Activated naive CD4-positive, alpha-beta T cell treated with anti-CD3 and anti-CD28 coated beads, Interleukin-2, amount 10 ng/mL, durations not matched to agents 7 days and 5 days (primary cell): ENCODE measurements at places on chromosomes 3 and 15.

DNA sequence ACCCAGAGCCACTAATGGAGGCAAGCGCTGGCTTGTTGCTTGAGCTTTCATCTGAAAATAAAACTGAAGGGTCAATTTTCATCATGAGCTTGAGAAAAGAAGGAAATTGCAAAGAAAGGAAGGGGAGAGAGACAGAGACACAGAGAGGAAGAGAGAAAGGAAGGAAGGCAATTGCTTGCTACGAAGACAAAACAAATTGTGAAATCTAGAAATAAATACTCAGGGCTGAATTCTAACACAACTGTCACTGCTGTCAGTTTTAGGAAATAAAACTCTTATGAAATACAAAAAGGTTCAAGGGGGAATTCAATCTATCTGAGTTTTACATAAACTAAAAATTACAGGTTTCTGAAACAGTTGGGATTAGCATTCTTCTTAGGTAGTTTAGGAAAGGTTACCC lies 36.7 kb downstream of the FOXP1 start:
- no peak for DNase-seq

DNA sequence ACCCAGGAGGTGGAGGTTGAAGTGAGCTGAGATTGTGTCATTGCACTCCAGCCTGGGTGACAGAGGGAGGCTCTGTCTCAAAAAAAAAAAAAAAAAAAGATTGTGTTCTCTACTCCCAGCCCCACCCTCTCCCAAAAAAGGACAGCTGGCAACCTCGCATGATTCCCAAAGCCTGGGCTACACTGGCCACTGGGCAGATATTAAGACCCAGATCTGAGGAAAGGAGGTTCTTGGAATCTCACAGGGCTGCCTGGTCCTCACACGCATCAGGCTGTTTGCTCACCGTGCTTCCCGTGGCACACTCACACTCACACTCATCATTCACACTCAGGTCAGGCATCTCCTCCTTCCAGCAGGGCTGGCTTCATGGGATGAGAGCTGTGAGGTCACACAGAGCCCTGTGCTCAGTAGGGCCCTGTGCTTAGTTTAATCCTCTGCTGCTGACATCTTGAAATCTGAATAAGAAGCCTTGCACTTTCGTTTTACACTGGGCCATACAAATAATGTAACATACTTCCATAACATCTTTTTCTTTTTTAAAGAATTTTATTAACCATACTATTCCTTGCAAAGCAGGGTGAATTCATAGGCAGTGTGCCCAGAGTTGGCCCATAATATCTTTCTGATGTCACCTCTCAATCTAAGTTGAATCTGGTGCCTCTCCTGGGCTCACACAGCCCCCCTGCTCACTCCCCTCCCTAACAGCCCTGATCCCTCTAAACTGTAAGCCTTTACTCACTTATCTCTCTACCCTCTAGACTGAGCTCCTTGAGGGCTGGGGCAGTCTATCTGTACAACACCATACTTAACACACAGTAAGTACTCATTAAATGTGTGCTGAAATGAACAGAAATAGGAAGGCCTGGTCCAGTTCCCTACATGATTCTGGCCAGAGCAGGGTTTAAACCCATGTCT lies 50.2 kb upstream of the C15orf39 start:
- DNase-seq: no peak

DNA sequence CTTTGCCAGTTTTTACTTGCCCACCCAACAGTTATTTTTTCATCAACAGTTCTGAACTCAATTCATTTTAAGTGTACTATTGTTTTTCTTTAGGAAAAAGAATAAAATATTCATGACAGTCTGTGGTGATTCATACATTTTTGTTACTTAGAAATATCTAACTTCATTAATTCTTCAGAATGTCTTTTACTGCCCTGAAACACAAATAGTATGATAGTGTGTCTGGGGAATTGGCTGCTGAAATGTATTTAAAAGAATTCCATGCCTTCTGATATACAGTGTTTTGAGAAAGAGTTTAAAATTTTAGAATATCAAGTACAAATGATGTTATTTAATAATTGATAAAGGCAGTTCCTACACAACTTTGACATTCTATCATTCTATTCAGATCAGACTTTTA lies 854.1 kb downstream of the NAALADL2 start:
- DNase-seq: no peak

GRCh38 chr3:112003321-112004080 lies 4.8 kb downstream of the TAGLN3 start:
- DNase-seq: no peak

DNA sequence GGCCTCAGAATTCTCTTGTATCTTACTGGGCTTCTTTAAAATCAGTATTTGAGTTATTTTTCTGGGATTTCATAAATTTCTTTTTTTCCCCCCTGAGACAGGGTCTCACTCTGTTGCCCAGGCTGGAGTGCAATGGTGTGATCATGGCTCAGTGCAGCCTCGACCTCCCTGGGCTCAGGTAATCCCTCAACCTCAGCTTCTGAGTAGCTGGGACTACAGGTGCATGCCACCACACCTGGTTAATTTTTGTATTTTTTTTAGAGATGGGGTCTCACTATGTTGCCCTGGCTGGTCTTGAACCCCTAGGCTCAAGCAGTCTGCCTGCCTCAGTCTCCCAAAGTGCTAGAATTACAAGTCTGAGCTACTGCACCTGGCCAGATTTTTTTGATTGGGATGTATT lies 43.5 kb downstream of the NCK1 start:
- no peak for DNase-seq

GRCh38 chr15:75232826-75233503 lies 25.2 kb upstream of the GOLGA6C start:
- no peak for DNase-seq

GRCh38 chr15:76107169-76107568 lies 47.4 kb downstream of the TMEM266 start:
- no peak for DNase-seq

DNA sequence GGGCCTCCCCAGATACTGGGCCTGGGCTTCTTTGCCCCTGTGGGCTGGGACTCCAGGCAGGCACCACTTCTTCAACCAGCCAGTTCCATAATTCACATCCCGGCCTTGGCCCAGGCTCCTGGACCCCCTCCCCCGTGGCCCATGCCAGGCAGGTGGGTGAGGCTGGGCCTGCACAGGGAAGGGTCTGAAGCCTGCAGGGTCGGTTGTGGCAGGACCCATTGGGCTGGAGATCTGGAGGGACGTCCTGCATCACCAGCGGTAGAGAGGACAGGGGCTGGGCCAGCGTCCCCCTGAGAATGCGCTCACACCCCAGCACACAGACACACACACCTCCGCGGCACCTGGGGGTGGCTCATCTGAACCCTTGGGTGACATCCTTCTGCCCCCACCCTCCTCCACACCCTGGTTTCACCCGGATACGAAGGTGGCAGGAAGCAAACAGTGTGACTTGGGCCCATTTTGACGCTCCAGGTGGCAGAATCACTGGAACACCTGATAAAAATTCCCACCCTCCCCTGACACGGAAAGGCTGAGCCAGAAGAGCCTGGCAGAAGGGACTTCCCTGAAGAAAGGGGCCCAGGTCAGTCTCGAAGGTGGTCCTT lies 15.4 kb downstream of the ZDHHC19 start:
- no peak for DNase-seq

DNA sequence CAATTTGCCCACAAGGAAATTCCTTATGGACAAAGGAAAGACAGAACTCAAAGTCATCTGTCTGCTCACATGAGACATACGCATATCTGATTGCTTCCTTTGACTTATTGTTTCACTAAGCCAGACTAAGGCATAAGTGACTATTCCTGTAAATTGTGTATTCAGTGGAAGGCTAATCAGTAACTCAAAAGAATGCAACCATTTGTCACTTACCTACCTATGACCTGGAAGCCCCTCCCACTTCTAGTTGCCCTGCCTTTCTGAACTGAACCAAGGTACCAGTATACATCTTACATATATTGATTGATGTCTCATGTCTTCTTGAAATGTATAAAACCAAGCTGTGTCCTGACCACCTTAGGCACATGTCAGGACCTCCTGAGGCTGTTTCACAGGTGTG lies 53.5 kb upstream of the PROK2 start:
- DNase-seq: no peak

- DNase-seq: no peak
These were observed 13.1 kb downstream of the MTMR10 start for GRCh38 chr15:30978328-30978727.

DNA sequence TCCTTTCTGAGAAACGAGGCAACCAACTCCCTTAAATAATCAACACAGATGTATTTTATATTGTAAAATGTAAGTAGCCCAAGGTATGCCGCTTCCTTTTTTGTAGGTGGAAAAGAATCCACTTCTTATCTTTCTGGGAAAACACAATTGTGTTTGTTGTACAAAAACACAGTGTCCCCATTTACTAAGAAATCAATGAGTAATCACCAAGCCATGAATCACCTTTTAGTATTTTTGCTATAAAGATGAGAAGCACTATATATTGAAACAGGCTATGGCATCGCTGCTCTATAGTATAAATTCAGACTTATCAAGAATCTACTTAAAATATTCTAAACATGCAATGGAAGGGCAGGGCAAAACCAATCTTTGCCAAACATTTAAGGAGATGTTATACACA lies 104.0 kb downstream of the TNIK start:
- no peak for DNase-seq

GRCh38 chr3:143209715-143210059 lies 90.1 kb downstream of the CHST2 start:
- no peak for DNase-seq

DNA sequence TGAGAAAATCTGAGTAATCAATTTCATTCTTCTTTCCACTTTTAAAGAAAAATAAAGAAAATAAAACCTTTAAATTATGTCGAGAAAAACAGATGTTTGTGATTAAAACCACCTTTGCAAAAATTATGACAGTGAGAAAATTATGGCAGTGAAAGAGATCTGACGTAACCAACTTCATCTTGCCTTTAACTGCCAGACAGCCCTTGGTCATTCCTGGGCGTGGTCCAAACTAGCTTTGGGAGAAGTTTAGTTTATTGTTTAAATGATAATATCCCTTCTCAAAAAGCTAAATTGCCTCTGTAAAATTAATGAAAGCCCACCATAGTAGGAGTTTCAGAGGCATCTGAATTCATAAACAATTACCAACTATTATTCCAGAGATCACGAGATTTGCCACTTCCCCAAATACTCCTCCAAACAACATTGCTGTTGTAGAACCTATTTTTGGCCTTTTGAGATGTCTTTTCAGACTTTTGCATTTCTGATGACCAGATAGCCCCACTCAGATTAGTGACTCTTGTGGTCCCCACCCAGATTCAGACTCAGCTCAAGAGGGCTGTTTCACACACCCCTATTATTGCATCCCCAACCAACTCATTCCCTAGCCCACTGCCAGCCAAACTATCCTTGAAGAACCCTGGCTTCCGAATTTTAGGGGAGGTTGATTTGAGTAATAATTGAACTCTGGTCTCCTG lies 664.4 kb upstream of the CBLB start:
- no peak for DNase-seq

DNA sequence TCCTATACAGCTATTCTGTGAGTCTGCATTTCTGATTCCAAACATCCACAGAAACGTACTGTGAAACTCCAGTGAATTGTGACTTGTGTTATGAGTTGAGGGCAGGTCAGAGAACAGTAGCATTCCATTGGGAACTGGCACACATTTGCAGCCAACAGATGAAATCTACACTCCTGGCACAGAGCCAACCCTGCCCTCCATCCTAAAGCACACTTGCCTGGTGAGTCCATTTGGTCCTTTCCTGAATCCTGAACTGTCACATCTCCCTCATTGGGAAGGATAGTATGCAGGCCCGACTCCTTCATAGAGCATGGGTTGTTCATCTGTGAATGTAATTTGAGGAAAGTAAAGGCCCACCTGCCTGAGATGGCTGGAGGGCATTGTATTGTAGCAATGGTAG lies 314.3 kb upstream of the RASGRP1 start:
- DNase-seq: no peak

- DNase-seq: no peak
These were observed 30.6 kb upstream of the RASA2 start for GRCh38 chr3:141456301-141456625.

- no peak for DNase-seq
These were observed 73.7 kb upstream of the ZPLD1 start for GRCh38 chr3:102361101-102361500.

- no peak for DNase-seq
These were observed 84.2 kb downstream of the OSBPL10 start for GRCh38 chr3:31896648-31897433.

- no peak for DNase-seq
These were observed 132.1 kb upstream of the WNT5A start for GRCh38 chr3:55619046-55619808.

- no peak for DNase-seq
These were observed 637.7 kb upstream of the TBL1XR1 start for GRCh38 chr3:177835008-177835407.

GRCh38 chr15:69265347-69265955 lies 33.3 kb upstream of the PAQR5 start:
- DNase-seq: no peak

GRCh38 chr15:96349857-96350720 lies 19.6 kb downstream of the NR2F2 start:
- no peak for DNase-seq

- DNase-seq: no peak
These were observed 3.0 kb downstream of the SEC13 start for GRCh38 chr3:10317961-10318350.

DNA sequence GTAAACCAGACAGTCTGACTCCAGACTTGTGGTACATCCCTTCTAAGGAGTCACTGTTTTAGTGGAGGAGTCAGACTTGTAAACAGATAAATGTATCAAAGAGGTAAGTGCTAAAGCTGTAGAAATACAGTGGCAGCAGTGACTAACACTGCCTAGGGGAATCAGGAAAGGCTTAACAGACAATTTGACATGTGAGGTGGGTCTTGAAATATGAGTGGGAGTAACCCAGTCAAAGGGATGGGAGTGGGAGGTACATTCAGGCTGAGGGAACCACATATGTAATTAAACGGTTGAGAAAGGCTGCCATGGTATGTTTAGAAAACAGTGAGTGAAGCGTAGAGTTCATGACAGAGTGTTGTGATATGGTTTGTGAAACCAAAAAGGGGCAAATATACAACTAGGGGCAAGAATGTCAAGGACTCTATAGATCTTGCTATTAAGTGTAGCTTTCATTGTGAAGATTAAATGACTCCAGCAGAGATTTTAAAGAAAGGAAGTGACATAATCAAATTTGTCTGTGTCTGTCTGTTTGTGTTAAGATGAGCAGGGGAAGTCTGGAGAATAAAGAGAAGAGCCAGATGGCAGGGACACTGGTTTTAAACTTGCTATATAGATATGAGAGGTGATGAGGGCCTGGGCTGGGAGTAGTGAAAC lies 11.2 kb upstream of the ALCAM start:
- no peak for DNase-seq

- DNase-seq: no peak
These were observed 27.9 kb upstream of the TGFBR2 start for GRCh38 chr3:30578479-30578878.

GRCh38 chr3:25820816-25821486 lies 31.1 kb downstream of the OXSM start:
- DNase-seq: no peak

DNA sequence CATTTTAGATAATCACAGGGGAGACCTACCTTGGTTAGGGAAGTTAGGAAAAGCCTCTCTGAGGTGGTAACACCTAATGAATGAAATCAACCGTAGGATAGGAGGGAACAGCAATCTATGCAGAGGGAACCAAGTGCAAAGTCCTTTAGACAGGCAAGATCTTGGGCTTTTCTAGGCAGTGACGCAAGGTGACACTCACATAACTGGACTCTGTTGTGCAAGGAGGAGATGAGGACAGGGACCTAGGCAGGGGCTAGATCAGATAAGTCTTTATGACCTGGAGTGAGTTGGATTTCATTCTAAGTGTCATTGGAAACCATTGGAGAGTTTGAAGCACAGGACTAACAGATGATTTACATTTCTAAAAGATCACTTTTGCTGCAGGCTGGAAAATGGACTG lies 4.6 kb upstream of the LMOD3 start:
- no peak for DNase-seq
